CD14-positive monocyte (primary cell): ENCODE measurements at places on chromosomes 4 and X. TPM values are rescaled to one million over a fixed set of nuclear protein-coding genes. Genes with fewer than 3 reads are reported as not detected.

- no peak for DNase-seq
These were observed 114.7 kb downstream of the ENPP6 start for GRCh38 chr4:184102927-184103326.

DNA sequence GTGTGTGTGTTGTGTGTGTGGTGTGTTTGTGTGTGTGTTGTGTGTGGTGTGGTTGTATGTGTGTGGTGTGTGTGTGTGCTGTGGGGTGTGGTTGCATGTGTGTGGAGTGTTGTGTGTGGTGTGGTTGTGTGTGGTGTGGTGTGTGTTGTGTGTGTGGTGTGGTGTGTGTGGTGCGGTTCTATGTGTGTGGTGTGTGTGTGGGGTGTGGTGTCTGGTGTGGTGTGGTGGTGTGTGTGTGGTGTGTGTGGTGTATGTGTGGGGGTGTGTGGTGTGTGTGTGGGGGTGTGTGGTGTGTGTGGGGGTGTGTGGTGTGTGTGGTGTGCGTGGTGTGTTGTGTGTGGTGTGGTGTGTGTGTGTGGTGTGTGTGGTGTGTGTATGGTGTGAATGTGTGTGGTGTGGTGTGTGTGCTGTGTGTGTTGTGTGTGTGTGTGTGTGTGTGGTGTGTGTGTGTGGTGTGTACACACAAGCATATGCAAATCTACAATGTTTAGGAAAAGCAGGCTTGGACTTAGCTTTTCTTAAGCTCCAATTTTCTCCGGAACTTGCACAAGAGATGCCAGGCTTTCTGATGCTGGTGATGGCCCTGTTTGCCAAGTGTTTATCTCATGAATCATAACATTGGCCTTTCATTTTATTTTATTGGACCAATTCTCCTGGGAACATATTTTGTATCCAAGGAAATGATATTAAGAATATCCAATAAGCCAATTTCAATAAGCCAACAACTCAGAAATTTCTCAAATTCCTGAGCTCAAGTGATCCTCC is 148.7 kb downstream of the SPATA18 start:
- DNase-seq, result no peak

Gene PASD1
- polyA plus RNA-seq, result not detected

Gene MAGEB1
- not detected for polyA plus RNA-seq

GRCh38 chrX:30153881-30154260 is 61.5 kb upstream of the MAGEB2 start:
- no peak for DNase-seq
